ENCODE measurements at places on chromosomes 7 and 10. TPM values are rescaled to one million over a fixed set of nuclear protein-coding genes. Genes with fewer than 3 reads are reported as not detected.

DNA sequence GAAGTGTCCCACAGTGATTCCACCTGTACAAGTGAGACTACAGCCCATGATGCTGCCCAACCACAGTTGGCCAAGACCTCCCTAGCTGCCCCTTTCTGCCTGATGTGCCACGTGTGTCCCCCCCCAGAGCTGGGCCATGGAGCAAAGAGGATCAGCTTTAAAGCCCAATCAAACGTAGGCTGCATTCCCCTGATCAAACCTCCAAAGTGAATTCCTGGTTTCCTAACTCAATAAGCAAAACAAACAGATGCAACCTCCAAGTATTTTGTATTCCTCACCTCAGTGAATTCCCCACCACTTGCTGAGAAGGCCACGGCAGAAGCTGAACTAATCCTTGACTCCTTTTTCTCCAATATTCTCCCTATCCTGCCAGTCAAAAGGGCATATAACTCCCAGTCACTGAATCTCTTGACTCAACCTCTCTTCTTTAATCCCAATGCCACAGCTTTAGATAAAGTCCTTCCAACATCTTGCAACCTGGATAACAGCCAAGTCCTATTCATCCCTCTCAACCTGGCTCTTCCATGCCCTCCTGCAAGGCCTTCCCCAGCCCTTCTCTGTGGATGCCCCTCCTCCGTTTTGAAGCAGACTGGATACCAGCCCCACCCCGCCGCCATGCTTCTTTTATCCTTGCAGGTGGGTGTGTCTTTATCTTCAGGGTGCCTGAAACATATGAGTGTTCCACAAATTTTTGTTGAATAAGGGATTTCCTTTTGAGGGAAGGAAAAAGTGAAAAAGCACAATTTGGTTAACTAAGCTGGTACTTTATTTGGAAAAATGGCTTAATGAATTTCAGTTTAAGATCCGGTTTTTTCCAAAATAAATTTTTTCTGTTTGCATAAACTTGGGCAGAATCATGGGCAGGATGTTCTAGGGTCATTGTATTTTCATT, 285.2 kb upstream of the MKLN1 start:
- no peak for DNase-seq

GRCh38 chr10:47423476-47423875, 39.4 kb upstream of the ZNF488 start:
- DNase-seq = no peak

GRCh38 chr10:86856156-86856555, 99.7 kb downstream of the BMPR1A start:
- no peak for DNase-seq

- DNase-seq = no peak
Measured at GRCh38 chr10:62025901-62026879, 124.7 kb downstream of the ARID5B start.

DNA sequence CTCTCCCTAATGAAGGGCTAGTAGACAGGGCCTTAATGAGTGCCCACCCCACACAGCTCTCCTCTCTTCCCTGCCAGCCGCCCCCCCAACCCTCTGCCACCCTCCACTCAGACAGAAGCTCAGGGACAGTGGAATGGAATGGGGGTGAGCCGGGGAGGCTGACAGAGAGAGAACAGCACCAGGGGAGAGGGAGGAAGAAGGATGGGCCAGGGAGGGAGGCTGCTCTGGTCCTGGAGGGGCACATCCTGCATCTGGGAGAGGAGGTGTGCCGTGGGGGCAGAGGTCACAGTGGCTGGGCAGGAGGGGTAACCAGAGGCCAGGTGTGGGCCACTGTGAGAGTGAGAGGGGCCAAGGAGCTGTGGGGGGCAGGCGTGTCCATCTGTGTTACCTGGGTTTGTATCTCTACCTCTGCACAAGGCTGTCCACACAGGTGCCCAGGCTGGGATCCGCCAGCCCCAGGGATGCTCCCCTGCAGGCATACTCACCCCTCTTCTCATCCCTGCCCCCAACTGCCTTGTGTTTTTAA, 2.4 kb downstream of the NYAP1 start:
- DNase-seq = no peak

GRCh38 chr7:6436385-6436685, 11.4 kb downstream of the DAGLB start:
- DNase-seq = peak; percentile 65

DNA sequence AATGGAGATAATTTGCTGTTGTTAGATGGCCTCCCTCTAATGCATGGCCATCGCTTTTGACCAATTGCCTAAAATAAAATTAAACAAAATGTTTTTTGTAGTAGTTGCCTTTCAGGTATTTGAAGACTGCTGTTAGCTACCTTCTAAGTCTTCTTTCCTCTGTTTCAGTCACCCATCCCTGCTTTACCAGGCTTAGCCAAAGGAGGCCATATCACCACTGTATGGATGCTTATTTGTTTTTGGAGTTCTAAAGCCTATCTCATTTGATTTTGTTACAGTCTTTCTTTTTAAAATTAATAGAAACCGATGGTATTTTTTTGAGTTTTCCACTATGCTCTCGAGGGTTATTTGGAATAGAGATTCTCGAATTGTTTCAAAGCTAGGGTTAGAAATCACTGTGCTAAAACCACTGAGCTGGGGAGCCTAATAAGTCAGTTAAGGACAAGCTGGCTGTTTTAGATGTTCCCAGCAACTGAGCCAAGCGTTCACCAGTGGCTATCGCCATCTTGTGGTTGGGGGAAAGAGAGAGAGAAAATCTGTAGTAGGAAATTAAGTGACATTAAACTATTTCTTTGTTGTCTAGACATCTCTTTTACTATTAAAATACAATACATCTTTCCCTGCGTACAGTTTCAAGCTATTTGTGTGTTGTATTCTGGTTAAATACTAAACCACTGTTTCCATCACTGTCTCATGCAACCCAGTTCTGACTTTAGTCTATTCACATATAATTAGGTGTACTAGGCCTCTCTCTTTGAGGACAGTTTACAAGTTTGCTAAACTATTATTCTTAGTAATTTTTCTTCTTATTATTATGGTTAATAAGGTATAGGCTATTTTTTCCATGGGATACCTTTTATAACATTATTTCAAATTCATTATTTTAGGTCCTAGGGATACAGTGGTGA, 52.2 kb downstream of the GPR158 start:
- DNase-seq = peak; percentile 34

GRCh38 chr10:33974976-33975478, 640.6 kb upstream of the NRP1 start:
- no peak for DNase-seq

GRCh38 chr7:101835136-101835535, 17.7 kb downstream of the CUX1 start:
- no peak for DNase-seq

- peak; percentile 39 for DNase-seq
Measured at GRCh38 chr10:10677479-10677878, 340.2 kb upstream of the CELF2 start.

The OR9A2 gene
- 0.37 TPM for total RNA-seq

The PAX4 gene
- total RNA-seq = not detected

The GALNT17 gene
- not detected for total RNA-seq

The HOXA3 gene
- total RNA-seq = 2.7 TPM

The PPP1R3A gene
- not detected for total RNA-seq

The SFR1 gene
- 18.0 TPM for total RNA-seq

The PRKG1 gene
- not detected for total RNA-seq

The MET gene
- not detected for total RNA-seq

The CTTNBP2 gene
- not detected for total RNA-seq

The GPNMB gene
- total RNA-seq = 3.5 TPM

The PON1 gene
- not detected for total RNA-seq

The RELN gene
- not detected for total RNA-seq

Data from OCI-LY7 (cell line).